ENCODE measurements at places on chromosomes 3 and 15. TPM values are rescaled to one million over a fixed set of nuclear protein-coding genes. Genes with fewer than 3 reads are reported as not detected.

DNA sequence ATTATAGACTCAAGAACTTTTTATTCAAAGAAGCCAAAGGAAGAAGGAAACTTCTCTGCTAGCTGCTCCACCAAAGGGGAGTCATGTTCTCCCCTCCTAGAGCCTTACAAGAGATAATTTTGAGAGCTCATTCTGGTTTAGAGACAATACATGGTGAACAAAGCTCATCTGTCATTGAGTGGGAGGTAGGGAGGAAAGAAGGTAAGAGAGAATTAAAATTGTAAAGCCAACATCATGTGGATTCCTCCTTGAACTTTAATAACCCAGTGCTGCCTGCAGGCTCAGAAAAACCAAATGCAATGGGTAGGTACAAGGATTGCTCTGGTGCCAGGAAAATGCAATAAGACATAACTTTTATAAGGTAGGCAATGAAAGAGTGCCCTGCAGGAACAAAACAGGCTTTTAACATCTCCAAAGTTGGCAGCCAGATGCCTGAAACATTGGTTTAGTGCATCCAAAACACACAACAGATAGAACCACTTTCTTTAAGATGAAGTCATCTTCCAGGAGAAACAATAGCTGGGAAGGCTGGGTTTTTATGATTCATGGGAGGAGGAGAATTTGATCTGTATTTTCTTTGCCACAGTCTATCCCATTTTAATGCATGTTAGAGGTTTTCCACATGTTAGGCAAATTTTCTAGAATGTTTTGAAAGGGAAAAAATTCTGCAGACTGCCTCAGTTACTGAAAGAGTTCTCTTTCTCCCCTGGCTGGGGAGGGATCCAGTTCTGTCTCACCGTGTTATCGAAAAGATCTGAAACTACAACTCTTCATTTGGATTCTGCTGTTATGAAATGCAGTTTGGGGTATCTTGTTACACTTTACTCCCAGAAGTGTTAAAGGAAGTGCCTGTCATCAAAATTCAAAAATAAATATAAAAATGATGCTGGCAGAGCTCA is 11.3 kb upstream of the ARHGEF3 start:
- DNase-seq, result no peak

GRCh38 chr3:130901463-130902204 is 7.8 kb downstream of the ATP2C1 start:
- DNase-seq, result no peak

DNA sequence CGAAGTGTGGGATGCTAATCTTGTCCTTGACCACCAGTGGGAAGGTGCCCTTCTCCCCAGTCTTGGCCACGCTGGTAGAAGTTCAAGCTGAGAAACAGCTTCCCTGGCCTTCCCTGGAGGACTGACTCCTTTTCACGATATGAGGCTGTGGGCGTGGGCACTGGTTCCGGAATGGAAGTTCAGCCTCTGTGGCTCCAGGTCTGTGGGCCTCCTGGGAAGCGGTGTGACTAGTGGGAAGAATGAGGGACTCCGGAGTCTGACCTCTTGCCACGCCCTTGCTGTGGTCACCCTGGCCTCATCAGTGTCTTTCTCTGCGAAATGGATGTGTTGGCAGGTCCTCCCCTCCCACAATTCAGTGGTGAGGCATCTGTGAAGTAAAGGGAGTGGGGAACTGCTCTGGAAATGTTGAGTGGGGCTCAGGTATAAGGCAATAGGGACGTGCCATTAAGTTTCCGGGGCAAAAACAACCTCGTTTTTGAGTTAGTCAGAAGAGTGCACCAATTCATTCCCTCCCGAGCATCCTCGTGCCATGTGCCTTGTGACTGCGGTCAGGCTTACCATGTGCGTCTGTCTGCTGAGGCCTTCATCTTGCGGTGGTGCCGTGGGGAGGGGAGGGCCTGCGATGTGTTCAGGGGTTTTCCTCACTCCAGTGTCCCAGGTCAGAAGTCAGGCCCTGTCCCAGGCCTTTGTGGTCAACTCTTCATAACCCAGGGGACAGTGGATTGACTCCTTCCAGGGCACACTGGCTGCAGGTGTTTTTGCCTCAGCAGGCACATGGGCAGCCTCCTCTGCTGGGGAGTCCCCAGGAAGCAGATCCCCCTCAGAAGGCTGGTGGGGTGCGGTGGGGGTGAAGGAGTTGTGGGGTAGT is 11.8 kb upstream of the SEC13 start:
- DNase-seq, result no peak

DNA sequence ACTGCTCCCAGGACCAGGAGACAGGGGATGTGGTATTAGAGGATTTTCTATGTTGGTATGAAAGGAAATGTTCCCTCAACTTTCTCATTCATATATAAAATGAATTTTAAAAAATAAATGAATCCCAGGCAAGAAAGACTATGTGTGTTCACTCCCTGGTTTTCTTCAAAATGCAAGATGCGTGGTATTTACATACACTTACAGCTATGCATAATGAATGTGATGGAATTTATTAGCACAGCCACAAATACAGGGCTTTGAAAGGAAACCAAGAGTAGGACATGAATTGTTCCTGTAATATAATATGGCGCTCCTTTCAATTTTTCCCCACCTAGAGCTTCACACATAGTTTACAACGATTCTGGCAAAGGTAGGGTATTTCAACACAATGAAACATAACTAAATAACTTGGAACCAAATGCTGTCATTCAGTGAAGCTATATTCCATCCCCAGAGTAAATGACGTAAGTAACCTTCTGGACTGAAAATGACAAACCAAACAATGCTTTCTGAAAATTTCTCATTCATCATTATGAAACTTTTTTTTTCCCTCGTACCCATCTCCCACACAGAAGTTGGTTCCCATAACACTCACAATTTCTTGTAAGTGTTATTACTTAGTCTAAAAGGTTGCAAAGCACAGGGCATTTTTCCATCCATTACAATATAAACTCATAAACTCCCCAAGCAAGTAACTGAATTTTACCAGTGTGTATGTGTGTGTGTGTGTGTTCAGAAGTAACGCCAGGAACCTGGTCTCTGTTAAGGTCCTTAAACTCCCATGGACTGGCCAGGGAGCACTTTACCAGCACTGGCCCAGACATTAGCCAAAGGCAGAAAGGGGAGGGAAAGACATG is 41.8 kb downstream of the CBLB start:
- no peak for DNase-seq

Gene GTF2E1
- 22.1 TPM for total RNA-seq

Gene FMN1
- 0.69 TPM for total RNA-seq

Gene KPNA1
- 72.9 TPM for total RNA-seq

- DNase-seq, result no peak
Measured at GRCh38 chr3:192487033-192487432, 240.3 kb downstream of the FGF12 start.

DNA sequence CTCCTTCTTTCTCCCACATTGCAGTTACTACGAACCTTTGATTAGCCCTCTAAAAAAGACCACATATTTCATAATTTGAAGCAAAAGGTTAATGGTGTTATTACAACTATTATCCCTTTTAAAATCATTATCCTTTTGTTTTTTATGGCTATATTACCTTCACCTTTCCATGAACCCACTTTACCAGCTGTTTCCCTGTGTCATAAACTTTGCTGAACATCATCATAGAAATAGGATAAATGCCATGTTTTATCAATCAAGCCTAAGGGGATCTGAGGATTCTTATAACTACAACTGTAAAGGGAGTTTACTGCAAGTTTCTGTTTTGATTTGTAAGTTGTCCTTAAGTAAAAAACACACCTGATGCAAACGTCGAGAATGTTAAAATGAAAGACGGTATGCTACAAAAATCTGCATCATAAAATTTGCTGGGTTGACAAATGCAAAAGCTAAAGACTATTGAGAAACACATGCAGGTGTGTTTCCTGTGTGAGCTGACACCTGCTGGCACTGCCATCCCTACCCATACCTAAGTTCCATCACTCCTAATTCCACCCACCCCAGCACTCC is 39.1 kb upstream of the ARRDC4 start:
- DNase-seq, result no peak

- DNase-seq, result no peak
Measured at GRCh38 chr3:4198491-4198890, 104.7 kb upstream of the SETMAR start.

DNA sequence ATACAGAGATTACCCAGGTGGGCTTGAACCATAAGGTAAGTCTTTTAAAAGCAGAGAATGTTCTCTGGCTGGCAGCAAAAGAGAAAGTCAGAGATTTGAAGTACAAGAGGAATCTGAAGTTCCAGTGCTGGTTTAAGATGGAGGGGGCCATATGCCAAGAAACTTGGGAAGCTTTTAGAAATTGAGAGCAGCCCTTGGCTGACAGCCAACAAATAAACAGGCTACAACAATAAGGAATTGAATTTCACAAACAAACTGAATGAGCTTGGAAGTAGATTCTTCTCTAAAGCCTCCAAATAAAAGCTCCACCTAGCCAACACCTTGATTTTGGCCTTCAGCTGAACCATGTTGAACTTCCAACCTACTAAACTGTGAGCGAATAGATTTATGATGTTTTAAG is 85.7 kb downstream of the TRIM42 start:
- no peak for DNase-seq

Gene CLEC3B
- not detected for total RNA-seq

Gene CLDN16
- total RNA-seq, result not detected

GRCh38 chr15:70557521-70558258 is 205.7 kb downstream of the UACA start:
- no peak for DNase-seq

Gene CPLX3
- total RNA-seq, result 0.22 TPM

DNA sequence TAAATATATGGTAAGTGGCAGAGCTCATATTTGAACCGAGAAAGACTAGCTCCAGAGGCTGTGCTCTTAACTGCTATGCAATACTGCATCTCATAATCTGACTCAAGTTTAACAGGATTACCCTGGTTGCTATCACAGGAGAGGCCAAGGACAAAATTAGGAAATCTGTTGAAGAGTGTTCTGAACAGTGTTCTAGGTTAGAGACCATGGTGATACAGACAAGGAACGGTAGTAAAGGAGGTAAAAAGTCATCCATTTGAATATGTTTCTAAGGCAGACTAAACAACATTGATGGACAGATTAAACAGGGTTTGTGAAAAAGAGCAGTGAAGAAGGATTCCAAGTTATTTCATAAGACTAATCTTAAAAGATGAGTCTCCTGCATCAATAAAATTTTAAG is 22.1 kb downstream of the PLOD2 start:
- no peak for DNase-seq

- no peak for DNase-seq
Measured at GRCh38 chr15:74041777-74042435, 40.4 kb downstream of the GOLGA6A start.

Gene ALDH1A3
- total RNA-seq, result not detected

- DNase-seq, result no peak
Measured at GRCh38 chr3:172568701-172569100, 45.5 kb upstream of the TNFSF10 start.

DNA sequence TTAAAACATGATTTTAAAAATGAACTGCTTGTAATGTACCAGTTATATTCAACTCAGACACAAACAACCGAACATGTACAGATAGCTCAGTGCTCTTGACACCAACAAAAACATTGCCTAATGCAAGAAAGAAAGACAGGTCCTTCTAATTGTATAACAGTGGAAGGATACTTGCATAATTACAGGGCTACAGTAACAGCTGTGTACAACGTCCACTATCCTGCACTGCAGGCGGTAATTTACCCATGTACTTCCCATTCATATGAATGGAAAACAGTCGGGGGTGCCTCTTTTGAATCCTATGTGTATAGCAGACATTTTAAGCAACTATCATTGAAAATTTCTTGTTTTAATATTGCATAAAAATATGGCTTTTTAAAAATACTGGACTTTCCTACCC is 41.1 kb upstream of the PLSCR5 start:
- no peak for DNase-seq

- DNase-seq, result no peak
Measured at GRCh38 chr15:22954326-22954725, 25.8 kb downstream of the CYFIP1 start.

DNA sequence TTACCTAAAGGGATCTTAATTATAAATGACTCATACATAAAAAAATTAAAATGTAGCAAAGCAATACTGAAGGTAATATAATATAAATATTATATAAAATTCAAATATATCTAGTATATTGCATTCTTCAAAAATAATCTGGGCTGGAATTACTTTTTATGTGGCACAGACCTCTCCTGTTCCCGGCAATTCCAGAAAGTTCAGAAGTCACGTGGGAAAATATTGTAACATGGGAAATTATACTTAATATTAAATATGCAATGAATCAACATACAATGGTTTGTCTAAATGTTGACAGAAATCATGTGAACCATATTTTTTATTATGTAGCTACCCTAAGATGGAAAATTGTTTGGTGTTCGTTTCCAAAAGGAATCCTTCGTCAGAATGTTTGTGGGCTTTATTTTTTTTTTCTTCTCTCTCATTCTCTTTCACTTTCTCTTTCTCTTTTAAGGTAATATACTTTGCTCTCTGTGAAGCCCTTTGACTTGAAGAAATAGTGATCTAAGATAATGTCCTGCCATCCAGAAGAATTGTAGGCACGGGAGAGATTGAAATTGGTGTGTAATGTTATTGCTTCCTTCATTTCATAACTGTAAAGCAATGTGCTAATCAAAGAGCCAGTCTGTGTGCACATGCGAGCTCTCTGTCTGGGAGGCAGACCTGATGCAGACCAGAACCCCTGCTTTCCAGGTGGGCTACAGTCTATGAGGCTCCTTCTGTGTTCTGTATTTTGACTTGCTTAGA is 559.4 kb downstream of the NR2F2 start:
- no peak for DNase-seq

Gene KNG1
- total RNA-seq, result not detected

DNA sequence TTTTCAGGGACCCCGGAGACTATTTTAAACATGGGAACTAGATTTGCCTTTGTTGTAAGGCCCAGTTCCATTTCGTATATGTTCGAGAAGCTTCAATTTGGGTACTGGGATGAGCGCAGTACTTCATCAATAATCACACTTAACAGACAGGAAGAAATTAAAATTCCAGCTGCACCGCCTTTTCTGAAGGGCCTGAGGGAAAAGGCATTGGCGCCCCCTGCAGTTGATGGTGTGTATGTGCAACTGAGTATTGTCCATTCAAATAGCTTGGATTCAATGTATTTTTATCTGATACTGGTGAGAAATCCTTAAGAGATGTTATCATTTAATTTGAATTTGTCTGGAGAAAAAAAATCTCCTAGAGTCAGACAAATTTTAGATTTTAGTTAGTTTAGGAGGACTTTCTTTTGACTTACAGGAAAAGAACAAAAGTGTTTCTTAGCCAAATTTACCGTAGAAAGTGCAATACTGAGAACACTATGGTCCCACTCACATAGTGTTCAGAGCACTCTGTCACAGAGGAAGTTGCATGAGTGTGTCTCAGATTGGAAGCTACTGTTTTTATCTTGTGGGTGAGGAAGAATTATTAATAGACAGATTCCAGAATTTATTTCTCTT is 5.4 kb upstream of the ALDH1A2 start:
- no peak for DNase-seq

DNA sequence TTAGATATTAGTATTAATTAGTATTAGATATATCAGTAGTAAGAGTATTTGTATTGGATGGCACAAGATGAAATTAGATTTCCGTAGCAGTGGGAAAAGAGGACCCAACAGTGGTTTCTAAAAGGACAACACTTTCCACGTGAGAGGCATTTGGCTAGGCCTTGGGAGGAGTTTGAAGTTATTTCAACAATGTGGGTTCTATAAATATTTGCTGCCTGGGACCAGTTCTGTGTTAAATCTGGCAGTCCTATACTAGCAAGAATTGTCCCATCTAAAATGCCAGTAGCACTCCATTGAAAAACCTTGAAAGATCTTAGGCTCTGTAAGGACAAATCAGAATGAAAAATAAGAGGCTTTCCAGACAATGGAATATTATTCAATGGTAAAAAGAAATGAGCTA is 347.1 kb upstream of the DNAJC19 start:
- no peak for DNase-seq

- no peak for DNase-seq
Measured at GRCh38 chr3:23650371-23651140, 155.2 kb upstream of the UBE2E1 start.

- DNase-seq, result no peak
Measured at GRCh38 chr3:170903123-170903522, 5.3 kb downstream of the EIF5A2 start.
